GM12865 (cell line): ENCODE measurements at places on chromosomes 13 and 19.

DNA sequence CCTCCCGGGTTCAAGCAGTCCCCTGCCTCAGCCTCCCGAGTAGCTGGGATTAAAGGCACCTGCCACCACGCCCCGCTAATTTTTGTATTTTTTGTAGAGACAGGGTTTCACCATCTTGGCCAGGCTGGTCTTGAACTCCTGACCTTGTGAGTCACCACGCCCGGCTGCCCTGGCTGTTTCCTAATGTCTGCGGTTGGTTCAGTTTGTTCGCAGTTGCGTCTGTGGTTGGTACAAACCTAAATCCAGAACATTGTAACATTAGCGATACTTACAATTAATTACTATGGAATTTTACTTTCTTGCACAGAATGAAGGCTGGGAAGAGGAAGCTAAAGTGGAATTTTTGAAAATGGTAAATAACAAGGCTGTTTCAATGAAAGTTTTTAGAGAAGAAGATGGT lies 38.1 kb downstream of the RNF17 start:
- no peak for DNase-seq

- peak; percentile 81 for DNase-seq
Measured at GRCh38 chr13:25574437-25575411, 202.9 kb downstream of the ATP8A2 start.

DNA sequence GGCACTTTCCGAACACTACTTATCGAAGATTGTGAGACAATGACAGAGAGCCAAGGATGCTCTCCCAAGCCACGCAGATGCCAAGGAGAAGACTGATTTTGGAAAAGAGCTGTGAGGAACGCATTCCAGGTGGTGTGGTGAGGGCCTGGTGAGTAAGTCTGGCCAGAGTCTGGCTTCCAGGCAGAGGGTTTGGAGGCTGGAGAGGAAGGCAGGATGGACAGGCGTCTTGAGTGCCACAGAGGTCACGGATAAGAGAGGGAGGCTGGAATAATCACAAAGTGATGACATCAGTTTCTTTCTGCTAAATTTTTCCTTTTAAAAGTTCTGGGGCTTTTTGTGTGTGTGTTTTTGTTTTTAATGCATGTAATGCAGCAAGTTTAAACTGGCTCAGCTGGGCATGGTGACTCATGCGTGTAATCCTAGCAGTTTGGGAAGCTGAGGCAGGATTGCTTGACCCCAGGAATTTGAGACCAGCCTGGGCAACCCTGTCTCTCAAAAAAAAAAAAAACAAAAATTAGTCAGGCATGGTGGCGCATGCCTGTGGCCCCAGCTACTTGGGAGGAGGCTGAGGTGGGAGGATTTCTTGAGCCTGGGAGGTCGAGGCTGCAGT lies 235.1 kb downstream of the NALCN start:
- DNase-seq, result no peak

DNA sequence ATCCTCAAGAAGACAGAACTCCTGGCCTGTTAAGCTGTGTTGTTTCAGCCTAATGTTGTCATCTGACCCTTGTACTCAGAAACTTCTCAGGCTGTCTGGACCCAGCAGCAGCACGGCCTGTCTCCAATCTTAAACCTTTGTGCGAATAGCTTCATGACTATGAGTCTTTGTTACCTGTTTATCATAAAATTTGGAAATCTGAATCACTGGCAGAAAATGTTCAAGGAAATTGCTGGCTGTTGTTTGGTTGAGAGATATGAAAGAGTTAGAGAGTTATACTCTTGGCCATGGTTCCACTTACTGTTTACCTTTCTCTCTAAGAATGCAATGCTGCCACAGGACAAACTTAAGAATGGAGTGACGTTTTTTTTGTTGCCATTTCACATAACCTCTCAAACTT lies 59.6 kb downstream of the EFNB2 start:
- DNase-seq, result no peak

DNA sequence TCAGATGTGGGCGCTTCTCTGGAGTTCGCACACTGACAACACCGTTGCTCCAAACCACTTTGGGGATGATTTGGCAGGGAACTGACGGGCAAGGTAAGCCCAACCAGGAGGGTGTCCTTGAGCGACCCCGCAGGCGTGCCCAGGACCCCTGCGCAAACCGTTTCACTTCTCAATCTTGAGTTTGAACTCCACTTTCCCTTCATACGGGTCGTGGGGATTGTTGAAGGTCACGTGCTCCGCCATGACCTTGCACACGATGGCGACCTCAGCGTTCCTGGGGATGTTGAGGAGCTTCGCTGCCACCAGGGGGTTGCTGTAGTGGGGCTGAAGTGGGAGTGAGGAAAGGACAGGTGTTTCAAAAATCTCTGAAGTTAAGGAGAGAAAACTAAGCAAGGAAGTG lies 8.8 kb downstream of the ATP4B start:
- DNase-seq, result no peak

DNA sequence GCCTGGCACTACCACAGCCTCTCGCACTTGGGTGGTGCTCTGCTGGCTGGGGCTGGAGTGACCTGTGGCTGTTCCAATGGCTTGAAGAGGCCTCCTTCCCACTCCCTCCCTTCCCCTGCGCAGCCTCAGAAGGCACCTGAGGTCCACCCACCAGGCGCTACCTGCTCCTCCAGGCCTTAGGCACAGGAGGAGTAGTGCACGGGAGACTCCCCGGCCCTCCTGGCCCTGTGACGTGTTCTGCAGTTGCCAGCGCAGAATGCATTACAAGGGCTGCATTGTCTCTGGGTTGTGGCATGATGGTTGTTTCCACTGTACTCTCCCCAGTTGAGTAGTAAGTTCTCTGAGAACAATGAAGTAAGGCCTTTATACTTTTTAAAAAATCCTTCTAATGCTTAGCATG lies 128.6 kb downstream of the TEX29 start:
- no peak for DNase-seq

DNA sequence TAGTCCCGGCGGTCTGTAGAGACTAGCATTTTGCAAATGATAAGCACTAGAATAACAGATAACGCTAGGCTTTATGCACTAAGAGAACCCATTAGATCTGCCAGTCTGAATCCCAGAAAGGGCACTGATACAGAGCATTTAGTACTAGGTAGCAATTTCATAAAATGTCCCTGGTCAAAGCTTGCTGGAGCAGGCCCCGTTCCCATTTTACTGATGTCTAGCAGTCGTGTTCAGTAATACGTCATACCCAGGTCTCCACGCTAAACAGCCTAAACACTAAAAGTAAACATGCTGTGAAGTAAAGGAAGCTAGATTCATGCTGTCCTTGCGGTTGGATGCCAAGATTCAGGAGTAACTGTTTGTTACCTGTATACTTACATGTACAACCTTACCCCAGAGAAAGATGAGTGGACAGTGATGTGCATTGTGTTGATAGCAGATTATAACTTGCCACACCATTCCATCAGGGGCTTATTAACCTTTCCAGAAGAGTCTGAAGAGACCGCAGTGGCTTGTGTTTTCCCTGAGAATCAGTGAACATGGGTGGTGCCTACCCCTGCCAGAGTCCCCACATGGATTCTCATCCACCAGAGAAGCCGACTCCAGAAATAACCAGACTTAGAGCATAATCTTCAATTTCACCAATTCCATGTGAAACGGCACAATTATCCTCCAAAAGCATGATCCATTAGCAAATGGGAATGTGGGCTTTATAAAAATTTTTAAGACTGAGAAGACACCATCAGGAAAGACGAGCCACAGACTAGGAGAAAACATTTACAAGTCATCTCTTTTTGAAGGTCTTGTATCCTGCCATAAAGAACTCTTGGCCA lies 3.4 kb upstream of the RPS11 start:
- peak; percentile 76 for DNase-seq

GRCh38 chr19:40419066-40419612 lies 6.0 kb upstream of the PRX start:
- DNase-seq, result peak; percentile 29

DNA sequence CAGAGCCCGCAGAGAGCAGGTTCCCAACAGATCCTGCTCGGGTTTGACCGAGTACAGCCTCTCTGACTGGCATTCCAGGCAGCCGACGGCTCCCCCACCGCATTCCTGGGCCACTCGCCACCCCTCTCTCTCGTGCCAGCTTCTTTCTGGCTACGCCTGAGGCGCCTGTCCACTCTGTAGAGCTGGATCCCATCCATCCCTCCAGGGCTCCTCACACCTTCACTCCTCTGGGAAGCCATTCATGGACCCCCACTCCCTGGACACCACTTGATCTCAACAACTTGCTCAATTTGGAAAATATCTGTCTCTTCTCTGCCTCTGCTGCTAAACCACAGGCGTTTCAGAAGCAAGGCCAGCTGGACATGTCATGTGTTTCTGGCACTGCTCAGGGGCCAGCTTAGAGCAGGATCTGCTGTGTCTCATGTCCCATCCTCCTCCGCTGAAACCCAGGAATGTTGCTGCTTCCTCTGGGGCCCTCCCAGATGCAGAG lies 30.6 kb upstream of the ATP1A3 start:
- DNase-seq, result no peak

DNA sequence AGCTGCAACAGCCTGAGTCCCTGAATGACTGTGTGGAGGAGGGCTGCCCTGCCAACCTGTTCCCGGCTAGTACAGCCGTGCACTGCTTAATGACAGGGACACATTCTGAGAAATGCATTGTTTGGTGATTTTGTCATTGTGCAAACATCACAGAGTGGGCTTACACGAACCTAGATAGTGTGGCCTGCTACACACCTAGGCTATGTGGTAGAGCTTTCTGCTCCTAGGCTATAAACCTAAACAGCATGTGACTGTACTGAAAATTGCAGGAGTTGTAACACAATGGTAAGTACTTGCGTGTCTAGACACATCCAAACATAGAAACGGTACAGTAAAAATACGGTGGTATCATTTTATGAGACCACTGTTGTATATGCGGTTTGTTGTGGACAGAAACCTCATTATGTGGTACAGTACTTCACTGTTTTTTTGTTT lies 35.0 kb downstream of the VASP start:
- no peak for DNase-seq

DNA sequence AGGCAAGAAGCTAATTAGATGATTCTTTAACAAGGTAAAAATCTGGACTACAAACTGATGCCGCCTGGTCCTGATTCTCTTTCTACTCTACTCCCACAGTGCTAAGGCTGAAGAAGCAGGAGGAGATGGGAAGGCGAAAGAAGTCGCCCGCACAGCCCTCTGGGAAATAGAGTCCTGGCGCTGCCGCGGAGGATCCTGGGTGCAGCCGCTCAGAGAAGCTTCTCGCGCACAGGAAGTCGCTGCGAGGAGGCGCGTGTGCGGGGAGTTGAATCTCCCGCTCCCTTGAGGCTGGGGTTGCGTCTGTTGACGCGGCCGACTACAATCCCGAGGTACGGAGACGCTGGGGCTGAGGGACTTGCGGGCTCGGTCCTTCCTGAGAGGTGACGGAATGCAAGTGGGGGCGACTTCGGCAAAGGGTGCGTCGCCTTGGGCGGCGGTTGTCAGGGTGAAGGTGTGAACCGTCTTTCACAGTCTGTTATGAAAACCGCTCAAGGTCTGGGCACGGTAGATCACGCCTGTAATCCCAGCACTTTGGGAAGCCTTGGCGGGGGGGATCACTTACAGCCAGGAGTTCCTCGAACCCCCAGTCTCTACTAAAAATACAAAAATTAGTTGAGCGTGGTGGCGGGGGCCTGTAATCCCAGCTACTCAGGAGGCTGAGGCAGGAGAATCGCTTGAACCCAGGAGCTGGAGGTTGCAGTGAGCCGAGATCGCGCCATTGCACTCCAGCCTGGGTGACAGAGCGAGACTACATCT lies at the start of gene ZNF473:
Gene ZNF473 (plus strand): TSS at position 212 of the 756 bp plus-strand sequence. CDS start 5,078 bp downstream, outside the sequence.
- DNase-seq, result peak; percentile 97

DNA sequence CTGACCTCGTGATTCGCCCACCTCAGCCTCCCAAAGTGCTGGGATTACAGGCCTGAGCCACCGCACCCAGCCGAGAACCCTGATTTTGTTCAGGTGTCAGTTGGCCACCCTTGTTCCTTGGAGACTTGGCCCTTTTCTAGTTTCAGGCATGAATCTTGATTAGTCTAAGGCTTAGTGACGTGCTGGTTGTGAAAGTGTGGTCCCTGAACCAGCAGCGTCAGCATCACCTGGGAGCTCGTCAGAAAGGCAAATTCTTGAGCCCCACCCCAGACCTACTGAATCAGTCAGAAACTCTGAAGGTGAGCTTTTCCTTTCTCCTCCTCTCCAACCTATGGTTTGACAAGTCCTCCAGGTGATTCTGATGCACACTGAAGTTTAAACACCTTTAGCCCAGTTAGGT lies 35.2 kb downstream of the CACNG6 start:
- DNase-seq, result no peak

GRCh38 chr19:15563325-15563794 lies 51.7 kb upstream of the CYP4F8 start:
- no peak for DNase-seq

DNA sequence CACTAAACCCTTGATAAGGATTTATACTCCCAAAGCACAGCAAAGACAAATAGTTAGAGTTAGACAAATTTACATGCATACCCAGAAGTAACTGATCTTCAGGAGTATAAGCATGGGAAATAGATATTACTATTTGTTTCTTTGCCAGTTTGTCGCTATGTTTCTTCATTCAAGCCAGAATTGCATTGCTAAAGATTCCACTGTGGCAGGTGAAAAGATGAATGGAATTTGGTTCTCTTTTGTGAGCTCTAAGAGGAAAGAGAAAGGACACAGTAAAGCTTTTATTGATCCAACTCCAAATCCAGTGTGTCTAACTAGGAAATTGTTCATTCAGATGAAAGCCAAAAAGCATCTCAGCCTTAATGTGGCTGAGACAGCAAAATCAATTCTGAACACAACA lies 292.3 kb upstream of the SPRY2 start:
- no peak for DNase-seq

GRCh38 chr19:21698215-21698614 lies 69.2 kb downstream of the ZNF100 start:
- DNase-seq, result no peak

DNA sequence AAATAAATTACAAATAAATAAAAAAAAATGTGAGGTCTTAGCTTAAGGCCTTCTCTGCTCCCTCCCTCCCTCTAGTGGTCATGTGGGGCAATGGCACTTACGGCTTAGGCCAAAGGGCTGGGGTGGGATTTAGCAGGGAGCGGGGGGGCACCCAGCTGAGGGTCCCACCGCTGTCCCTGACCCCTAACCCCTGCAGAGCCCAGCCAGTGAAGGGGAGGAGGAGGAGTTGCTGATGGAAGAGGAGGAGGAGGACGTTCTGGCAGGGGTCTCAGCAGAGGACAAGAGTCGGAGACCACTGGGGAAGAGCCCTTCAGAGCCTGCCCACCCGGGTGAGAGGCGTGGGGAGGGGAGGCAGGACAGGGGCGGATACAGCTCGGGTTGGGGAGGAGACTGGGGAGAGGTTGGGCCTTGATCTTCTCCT lies 9.3 kb downstream of the MPND start:
- DNase-seq, result peak; percentile 76
